Stimulated activated CD8-positive, alpha-beta memory T cell treated with anti-CD3 and anti-CD28 coated beads, Interleukin-7, amount 100 ng/mL, for 1 hour (primary cell): ENCODE measurements at places on chromosomes 16 and 17.

DNA sequence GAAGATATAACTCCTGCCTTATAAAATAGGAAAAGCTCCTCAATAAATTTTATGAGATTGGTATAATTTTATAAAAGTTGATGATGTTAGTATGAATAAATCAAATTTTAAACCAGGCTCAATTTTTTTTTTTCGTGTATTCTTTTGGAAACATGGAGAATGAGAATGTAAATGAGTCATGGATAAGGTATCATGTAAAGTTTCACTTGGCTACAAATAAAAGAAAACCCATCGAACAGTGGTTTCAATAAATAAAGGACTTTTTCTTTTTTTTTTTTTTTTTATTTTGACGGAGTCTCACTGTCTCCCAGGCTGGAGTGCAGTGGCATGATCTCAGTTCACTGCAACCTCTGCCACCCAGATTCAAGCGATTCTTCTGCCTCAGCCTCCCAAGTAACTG lies 67.3 kb downstream of the PHKB start:
- DNase-seq, result no peak

GRCh38 chr16:84349862-84350684 lies 18.3 kb upstream of the ATP2C2 start:
- no peak for DNase-seq

DNA sequence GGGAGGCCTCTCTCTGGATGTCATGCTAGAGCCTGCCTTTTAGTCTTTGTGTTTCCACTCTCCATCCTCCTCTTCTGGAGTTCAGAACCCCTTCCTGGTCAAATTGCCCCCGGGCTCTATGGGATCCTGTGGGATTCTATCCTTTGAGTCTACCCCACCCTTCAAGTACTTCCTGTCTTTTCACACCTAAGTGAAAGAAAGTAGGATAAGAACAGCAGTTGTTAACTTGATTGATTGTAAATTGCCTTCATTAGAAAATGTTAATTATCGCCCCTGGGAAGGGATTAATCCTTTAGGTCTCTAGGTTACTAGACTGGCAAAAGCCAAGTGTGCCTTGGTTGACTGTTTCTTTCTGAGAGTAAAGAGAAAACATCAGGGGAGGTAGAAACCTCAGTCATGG lies 30.1 kb downstream of the PRKCB start:
- no peak for DNase-seq

GRCh38 chr17:37276475-37276874 lies 99.3 kb upstream of the C17orf78 start:
- no peak for DNase-seq

DNA sequence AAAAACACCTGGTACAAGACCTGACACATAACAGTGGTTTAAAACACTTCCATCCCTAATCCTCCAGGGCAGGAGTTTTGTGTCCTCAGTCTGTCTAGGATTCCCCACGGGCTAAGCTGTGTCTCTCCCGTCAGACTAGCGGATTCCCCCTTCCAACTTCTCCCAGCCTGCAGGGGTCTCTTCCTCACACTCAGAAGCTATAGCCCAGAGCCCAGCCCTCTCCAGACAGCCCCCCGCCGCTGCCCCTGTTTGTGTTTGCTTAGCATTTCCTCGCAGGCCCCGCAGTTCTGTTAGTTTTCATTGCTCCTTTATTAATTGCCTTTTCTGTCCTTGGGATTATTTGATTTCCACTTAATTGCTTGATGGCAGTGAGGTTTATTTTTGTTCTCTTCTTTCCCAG lies 91.2 kb downstream of the TMEM132E start:
- no peak for DNase-seq

GRCh38 chr17:71764505-71764904 lies 356.3 kb upstream of the SOX9 start:
- DNase-seq, result no peak

DNA sequence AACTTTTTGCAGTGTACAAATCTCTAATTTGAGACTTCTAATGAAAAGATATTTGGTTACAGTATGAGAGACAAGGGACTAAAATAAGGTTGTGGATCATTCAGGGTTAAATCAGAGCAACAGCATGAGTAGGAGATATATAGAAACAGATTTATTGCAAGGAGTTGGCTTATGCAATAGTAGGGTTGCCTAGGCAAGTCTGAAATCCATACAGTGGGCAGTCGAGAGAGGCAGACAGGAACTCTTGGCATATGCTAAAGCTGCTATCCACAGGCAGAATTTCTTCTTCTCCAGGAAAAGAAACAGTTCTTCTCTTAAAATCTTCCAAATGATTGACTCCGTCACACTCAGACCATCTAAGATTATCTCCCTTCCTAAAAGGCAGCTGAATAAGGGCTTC lies 500.8 kb downstream of the MAF start:
- DNase-seq, result no peak

DNA sequence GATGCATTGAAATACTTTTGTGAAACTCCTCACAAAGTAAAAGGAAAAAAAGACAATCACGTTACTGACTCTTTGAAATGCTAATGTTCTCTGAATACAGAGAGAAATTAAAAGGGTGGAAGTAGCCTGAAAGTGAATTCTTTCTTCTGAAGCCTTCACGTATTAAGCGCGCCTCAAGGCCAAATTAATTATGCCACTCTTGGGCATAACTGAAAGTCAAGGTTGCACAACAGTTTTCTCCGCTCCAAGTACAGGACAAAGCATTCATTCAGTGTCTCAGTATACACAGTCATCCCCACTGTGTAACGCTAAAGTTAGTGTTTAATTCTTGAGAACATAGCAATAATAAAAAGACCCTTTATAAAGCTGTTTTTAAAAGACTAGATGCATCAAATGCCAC lies 21.5 kb downstream of the PARN start:
- no peak for DNase-seq

GRCh38 chr16:24504472-24505345 lies 34.7 kb upstream of the RBBP6 start:
- peak; percentile 20 for DNase-seq
